NCI-H1105 (cell line): ENCODE measurements at places on chromosomes 12 and 14.
A peak's percentile ranks its signal among the peaks of the same experiment; 100 is the strongest.

GRCh38 chr14:55773984-55774545, 194.1 kb downstream of the KTN1 start:
- DNase-seq: no peak

DNA sequence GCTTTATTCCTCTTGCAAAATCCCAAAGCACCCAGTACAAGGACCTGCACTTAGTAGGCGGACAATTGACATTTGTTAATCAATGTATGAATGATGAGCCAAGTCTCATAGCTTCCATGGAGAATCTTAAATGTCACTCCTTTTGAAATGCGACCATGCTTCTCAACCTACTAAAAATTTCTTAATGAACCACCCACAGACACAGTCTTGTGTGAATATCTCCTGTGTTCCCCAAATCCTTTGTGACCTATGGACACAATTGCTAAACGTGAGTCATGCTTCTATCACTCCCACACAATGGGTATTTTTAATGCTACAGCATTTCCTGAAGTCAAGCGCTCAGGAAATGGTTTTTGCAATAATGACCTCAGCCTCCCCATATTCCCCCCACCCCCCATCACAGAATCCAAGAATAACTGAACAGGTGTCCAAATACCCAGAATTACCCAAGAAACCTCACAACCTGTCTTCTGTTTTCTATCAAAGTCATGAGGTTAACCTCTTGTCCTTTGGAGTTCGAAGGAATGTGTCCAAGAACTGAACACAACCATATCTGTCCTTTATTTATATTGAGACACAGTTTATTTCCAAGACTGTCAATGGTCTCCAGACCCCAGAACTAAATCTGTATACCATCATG, 163.6 kb upstream of the PLEKHG7 start:
- no peak for DNase-seq

- no peak for DNase-seq
Measured at GRCh38 chr12:63889721-63890509, 45.4 kb downstream of the SRGAP1 start.

DNA sequence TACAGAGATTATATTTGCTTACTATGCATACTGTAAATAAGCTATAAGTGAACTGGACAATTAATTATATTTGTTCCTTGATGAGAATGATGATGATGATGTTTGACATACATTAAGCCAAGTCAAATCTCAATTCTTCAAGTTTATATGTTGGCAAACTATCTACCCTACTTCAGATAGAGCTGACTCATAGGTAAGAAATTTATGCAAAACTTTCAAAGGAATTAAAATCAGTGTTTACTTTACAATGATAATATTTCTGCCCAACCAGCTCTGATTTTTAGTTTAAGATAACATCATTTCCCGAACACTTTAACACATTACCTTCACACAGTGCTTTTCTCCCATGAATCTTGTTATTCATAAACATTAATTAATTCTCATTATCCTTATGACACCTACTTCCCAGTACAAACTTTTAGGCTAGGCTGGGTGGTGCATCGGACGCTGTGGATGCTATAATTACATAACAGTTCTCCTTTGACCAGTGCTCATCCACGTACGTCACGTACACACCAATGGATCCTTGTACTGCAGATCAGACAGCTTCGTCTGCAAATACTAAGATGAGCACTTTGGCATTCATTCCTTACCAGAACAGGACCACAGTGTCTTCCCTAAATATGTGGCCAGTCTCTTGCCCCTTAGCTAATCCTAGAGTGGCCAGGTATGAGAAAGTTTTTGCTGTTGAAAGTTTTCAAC, 18.3 kb downstream of the BMP4 start:
- DNase-seq: no peak

DNA sequence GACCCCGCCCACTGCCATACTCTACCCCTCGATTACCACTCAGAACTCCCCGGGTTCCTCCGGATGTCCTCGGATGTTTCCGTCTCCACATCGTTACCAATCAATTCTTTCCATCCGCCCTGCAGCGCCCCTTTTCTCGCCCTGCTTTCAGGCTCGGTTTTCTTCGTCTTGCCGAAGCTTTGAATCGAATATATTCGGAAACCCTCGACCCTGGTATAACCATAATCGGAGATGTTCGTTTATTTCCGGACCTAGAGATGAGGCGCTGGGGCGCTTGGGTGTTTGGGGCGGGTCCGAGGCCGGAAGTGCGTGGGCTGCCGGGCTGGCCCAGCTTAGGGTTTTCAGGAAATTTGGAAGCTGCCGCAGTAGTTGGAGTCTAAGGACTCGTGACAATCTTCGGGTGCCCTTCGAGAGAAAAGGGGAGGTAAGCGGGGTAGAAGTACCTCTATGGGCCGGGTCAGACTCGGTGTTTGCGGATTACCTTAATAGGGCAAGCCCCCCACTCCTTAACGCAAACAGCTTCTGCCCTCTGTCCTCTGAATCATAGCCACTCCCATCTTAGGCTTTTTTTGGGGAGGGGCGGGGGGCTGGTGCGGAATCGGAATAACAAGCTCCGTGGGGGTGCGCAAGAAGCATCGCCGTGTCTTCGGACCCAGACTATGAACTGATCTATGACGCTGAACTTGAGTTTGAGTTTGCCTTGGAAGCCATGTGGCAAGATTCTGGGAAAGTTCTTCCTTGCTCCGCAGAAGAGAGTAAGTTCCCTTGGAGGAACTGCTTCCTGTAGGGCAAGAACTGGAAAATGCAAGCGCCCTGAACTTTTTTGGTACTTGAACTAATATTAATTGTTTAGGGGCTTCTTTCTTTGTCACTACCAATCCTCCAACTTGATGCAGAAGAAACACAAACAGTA, at the start of gene C14orf119:
Gene C14orf119, plus strand, starts transcription at position 310 of the 913 bp plus-strand sequence. CDS start 2,154 bp downstream, outside the sequence.
- no peak for DNase-seq

GRCh38 chr14:61188978-61189808, 91.9 kb downstream of the TMEM30B start:
- no peak for DNase-seq

DNA sequence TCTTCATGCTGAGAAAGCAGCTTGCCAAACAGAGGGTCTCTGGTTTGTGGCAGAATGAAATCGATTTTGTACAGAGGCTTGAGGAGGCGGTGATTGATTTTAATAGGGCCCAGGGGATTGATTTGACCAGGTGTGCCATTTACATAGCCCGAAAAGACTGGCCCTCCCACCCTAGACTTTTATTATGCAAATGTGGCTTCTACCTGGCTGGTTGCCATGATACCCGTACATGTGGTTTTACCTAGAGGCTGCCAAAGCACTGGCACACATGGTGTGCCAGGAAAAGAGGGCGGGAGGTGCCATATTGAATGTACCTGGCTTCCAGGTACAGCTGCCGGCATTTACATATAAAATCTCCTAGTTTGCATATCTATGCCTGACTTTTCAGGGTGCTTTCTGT, 18.0 kb upstream of the GUCY2C start:
- peak; percentile 78 for DNase-seq

DNA sequence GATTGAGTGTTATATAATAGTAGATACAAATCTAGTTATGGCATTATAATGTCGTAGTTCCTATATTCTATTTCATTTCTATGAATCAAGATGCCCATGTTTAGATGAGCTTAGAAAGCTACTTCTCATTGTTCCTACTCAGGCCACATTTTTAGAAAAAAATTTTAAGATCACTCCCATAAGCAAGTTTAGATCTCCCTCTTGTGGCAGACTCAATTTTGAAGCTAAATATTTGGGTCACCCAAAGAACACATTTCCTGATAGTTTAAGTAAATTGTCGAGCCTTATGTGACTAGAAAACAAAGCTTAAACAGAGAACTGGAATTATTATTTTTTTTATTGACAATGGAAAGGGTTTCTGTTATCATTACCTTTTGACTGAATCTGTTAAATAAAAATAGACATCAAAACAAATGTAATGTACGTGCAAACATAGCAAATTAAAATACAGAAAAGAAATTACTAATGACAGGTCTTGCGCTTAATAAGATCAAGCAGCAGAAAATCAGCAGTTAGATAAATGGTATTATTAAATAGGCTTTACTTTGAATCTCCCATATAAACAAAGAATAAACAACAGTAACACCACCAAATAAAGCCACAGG, 180.2 kb downstream of the ACSS3 start:
- DNase-seq: peak; percentile 32

GRCh38 chr14:54599966-54600716, 33.2 kb downstream of the SAMD4A start:
- no peak for DNase-seq

- no peak for DNase-seq
Measured at GRCh38 chr14:99754141-99755067, 38.8 kb upstream of the EML1 start.

DNA sequence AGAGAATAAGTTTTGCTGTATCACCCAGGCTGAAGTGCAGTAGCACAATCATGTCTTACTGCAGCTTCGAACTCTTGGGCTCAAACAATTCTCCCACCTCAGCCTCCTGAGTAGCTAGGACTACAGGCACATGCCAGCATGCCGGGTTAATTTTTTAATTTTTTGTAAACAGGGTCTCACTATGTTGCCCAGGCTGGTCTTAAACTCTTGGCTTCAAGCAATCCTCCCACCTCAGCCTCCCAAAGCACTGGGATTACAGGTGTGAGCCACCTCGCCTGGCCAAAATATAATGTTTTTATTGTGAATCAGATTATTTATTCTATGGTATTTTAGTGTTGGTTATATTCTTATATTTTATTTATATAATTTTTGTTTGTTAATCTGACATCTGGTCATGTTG, 3.8 kb upstream of the ZNF740 start:
- no peak for DNase-seq

DNA sequence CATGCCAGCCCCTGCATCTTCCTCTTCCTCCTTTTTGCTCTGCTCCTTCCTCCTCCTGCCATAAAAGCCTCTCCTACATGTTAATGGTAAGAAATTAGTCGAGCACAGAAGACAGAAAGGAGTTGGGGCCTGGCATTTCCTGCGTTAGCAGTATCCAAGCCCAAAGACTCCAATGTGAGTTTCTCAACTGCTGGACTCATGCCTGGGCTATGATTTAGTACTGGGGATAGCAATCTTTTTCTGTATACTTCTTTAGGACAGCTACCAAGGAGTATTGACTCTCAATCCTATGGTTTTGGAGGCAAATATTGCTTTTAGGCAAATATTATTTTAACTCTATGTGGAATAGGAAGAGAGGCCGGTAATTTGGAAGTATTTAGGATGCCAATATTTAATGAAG, 18.0 kb upstream of the SLC38A4 start:
- no peak for DNase-seq

DNA sequence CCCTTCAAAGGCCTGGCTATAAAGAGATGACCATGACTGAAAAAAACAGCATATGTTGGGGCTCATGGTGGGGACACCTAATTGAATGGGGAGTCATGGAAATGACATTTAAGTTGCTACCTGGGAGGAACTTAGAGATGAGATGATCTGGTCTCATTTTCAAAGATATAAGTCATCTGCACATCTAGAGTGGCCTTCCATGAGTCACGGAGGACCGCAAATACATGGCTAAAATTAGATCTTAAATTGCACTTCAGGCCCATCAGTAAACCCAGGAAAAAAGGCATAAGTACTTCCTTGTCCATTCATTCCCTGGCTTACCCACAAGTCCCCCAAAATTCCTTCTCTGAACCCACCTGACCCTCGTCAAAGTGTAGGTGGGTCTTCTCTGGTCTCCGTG, 53.4 kb downstream of the SPTB start:
- no peak for DNase-seq

- DNase-seq: no peak
Measured at GRCh38 chr14:95713596-95714371, at the start of gene TCL1A. TCL1A (minus strand) TSS chr14:95714125; CDS start chr14:95714066, 59 bp downstream.

DNA sequence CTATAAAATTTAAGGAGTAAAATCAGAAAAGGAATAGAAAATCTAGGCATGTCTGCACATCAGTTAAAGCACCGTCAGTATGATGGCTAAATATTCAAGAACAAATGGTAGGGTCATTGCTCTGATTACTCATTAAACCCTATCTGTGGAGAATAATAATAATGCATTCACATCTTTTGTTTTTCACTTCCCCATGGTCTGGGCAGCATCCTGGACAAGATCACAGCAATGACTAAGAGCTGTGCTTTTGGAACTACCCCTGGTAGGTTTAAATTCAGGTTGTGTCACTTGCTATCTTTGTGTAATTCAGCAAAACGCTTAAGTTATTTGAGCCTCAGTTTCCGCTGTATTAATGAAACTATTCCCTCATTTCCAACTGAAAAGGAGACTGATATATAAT, 33.1 kb downstream of the C12orf42 start:
- DNase-seq: no peak

- no peak for DNase-seq
Measured at GRCh38 chr12:127191129-127191528, 1075.8 kb upstream of the TMEM132C start.

DNA sequence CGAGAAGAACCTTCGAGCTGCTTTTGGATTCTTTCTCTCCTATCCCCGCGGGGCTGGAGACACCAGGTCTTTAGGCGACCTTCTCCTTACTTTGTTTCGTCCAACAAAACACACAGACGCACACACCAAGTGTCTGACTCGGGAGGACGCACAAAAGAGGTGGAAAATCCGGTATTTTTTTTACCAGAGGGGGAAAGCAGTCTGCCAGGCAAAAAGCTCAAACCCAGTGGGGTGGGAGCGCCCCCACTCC, 2.1 kb downstream of the SIX4 start:
- DNase-seq: no peak

GRCh38 chr12:57868851-57869268, 22.3 kb upstream of the CTDSP2 start:
- no peak for DNase-seq

DNA sequence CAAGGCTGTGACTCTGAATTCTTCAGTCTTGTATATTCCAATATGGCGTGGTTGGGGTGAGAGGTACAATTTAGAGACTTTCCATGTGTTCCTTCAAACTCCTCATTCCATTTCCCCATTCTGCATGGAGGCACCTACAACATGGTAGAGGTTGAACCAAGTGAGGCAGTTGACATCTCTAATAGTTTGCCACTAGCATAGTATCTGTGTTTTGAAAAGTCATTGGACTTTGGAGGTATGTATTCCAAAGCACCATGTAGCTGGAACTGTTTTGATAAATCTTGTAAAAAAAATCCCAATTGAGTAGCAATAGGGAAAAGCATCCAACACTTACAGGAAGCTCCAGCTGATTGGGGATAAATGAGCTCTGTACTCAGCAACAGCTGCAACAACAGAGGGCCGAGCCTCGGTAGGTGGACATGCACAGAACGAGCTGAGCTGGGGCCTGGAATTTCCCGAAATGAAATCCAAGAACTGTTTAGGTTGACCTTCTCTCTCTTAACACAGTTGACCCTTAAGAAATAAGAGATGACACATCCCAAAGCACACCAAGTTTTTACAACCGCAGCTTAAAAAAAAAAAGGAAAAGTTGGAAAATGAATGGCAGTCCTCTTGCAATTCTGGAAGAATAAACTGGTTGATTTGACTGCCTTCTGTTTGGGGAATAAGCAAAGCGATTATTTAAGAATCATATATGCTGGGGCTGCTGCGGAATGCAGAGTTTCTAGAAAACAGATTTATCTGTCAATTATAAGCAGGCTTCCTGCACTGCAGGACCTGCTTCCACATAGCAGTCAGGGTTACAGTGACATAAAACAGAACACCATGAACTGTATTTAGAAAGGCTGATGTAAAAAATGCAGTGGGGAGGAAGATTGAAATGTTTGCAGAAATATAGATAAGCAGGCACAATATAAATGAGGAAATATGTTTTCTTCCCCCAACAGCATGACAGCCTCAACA, 194.6 kb upstream of the KRR1 start:
- DNase-seq: no peak

GRCh38 chr12:51406859-51407258, 15.7 kb upstream of the GALNT6 start:
- no peak for DNase-seq

GRCh38 chr12:989051-989450, 2.0 kb upstream of the ERC1 start:
- DNase-seq: no peak
